ENCODE measurements at places on chromosomes 6 and 20.

GRCh38 chr6:162852840-162853577 lies 125.2 kb downstream of the PACRG start:
- no peak for DNase-seq

- no peak for DNase-seq
Observed at GRCh38 chr6:36984581-36985416, 1.2 kb downstream of the MTCH1 start.

DNA sequence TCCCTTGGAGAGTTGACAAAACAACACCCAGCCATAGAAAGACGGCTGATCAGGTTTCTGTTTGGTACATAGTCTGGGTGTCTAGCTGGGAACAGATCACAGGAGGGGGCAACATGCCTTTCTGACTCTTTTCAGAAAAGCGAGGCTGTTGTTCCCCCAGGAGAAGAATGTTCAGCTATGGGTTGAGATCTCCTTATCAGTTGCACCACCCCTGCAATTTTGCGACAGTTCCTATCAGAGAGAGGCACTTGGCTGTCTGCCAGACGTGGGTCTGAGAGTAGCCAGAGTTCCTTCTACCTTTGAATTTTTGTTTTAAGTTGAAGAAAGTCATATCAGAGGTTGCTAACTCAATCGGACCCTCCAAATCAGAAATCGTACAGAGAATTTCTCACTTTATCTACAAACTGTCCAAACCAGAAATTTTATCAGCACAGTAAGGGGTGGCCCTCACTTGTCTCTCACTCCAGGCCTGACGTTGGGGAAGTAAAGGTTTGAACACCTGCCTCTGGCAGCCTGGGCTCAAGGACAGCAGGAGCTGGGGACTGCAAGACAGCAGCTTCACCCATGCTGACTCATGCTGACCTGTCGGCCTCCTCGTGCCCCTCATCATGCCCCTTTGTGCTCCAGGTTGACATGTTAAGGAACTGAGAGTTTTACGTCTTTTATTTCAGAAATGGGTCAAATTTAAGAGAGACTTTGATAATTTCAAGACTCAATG lies 42.3 kb downstream of the TMC2 start:
- no peak for DNase-seq

DNA sequence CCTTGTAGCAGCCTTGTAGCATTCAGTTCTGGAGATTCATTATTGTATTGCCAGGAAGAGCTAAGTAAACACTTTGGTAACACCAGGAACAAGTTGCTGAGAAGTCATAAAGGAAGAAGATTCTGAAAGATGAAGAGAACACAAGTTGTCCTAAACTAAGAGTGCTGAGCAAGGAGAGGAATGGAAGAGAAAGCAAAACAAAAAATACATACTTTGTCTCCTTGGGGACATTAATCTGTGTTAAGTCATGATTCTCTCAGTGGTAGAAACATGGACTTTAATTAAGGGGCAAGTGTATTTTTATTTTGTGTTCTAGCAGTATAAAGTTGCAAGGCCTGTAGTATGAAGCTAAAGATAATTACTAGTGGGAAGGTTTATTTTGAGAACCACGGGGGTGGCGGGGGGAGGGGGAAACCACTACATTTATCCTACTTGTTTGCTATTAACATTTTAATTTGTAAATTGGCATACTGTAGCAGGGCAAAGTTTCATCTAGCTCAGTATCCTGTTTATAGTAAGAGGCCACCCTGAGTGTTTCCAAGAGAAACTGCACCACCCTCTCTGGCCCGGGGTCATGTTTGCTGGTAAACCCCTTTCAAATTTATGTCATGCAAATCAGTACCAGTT lies 463.0 kb downstream of the CDKAL1 start:
- DNase-seq, result no peak

GRCh38 chr6:157912326-157912725 lies 69.3 kb upstream of the SYNJ2 start:
- DNase-seq, result peak; percentile 39

GRCh38 chr6:12661432-12662089 lies 55.0 kb upstream of the PHACTR1 start:
- DNase-seq, result no peak

- DNase-seq, result no peak
Observed at GRCh38 chr20:48207505-48207904, 422.2 kb upstream of the SULF2 start.

DNA sequence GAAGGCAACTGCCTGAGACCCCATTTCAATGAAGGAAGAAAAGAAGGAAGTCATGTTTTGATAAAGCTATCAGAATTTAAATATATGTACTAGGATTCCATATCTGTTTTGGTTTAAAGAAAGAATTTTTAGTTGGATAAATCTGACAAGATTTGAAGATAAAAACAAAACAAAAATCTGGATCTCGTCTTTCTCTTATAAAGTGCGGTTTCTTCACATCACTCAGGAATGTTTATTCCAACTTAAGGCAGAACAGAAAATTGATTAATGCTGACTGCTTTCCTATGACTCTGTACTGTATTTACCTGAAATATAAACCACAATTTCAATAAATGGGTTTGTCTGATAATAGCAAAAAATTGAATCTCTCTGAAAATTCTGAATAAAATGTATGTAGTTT lies 439.7 kb downstream of the RFPL4B start:
- no peak for DNase-seq

DNA sequence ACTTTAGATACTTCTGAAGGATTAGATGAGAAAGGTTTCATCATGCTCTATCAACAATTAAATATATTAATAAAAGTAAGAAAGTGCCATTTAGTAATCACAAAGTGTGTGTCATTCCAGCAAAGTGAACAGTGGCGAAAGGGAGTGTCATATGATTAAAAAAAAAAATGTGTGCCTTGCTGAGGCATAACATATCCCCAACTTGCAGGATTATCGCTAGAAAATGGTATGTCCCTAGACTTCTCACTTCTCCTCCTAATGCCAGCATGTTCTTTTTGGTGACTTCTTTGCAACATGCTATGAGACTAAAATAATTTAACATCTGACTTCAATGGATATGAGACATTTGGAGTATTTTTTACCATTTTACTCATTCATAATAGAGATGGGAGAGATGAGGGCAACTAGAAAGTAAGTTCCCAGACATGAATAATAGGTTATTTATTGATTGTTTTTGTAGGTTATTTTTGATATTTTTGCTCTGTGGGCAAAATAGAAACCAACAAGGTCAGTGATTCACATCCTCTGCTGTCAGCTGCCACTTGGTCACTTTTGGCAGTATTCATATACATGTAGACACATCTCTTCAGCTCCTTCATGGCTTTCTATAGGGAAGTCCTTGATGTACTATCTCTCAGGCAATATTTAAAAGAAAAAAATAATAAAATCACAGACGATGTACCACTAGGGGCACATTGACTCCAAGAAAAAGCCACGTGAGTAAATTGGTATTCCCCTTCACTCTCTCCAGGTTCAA lies 370.1 kb downstream of the BMP2 start:
- no peak for DNase-seq
